Activated CD4-positive, alpha-beta T cell treated with anti-CD3 and anti-CD28 coated beads for 36 hours (primary cell): ENCODE measurements at places on chromosomes 6 and 20.

DNA sequence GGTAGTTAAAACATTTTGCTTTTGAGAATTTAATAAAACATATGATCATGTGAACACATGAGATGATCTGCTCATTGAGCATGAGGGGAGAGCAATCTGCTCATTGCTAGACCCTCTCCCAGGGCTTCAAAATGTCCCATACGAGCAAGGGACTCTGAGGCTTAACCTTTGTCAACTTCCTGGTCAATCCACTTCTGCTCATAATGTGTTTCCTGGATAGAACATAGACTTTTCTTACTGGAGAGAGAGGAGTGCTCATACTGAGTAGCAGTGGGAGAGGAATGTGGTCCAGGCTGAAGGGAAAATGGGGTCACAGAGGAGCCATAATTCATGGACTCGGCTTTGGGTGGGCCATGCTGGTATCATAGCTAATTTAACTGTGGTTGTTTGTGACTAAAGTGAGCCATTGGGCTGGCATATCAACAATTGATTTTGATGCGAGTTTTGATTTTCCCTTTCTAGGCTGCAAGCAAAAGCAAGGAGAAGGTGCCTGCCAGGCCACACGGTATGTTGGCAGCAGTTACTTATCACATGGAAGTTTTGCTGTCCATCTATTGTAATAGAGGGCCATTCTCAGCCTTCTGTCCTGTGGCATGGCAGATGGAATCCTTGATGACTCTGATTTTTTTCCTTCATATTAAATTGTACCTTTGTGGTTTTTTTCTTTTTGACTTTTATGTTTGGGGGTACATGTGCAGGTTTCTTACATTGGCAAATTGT lies 20.8 kb upstream of the ADGRF4 start:
- no peak for DNase-seq

GRCh38 chr6:127058936-127059335 lies 59.5 kb upstream of the RSPO3 start:
- DNase-seq: no peak

- DNase-seq: no peak
Observed at GRCh38 chr6:75896526-75896925, 147.5 kb downstream of the MYO6 start.

DNA sequence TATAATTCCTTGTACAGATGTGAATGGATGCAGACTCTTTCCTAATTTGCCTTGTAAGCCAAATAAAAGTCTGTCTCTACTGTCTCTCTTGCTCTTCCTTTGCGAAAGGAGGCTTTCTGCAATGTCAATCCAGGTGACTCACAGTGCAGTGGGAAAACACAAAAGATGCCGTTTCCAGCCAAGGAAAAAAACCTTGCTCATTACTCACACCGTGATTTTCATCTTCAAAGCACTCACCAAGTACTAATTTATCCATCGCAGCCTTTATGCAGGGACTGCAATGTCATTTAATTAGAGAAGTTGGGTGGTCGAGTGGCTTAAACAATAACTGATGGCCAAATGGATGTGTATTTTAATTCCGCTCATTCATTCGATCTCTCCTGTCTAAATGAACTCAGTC lies 23.8 kb downstream of the SAYSD1 start:
- no peak for DNase-seq

DNA sequence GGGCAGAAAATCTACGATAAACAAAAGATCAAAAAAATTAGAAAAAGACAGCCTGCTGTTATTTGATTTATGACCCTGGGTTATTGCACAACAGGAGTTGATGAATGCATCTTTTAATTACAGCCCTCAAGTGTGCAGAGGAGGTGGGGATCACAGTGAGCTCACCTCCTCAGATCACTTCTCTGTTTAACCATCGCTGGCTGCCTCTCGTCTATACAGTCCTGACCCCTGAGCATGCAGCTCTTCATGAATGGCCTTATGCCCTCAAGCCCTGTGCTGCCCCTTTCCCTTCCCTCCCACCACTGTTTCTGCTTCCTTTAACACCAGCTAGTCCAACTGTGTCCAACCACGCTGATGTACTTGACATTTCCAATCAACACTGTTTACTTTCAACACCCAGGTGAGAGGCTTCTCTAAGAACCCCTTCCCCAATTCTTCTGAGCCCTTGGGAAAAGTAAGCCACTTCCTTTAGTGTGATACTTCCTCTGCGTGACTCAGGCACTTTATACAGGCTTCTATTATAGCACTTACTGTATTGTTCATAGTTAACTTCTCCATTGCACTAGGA lies 60.6 kb upstream of the RIPOR2 start:
- DNase-seq: no peak

GRCh38 chr6:73547036-73547435 lies 26.2 kb upstream of the EEF1A1 start:
- no peak for DNase-seq

DNA sequence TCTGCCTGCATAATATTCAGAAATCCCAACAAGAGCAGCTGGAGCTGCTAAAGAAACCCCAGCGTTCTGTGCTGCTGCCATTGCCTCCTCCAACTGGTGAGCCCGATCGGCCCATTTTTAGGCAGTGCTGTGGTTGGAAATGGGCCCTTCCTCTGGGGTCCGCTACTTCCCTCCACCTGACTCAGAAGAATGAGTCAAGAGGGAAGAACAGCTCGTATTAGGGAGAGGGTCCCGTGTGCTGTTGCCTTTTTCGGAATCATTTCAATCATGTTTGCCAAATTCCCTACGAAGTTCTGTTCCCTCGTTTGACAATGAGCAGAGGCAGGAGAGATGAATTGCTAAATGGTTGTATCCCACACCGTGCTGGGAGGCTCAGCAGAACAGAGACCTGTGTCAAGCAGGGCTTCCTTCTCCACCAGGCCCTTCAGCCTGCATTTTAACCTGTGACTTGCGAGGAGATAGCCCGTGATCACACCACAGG lies 38.4 kb downstream of the THBS2 start:
- no peak for DNase-seq

- DNase-seq: no peak
Observed at GRCh38 chr6:163384510-163384909, 30.0 kb upstream of the QKI start.

- no peak for DNase-seq
Observed at GRCh38 chr20:44396369-44397130, 41.1 kb downstream of the HNF4A start.

GRCh38 chr6:97067045-97067444 lies 142.5 kb downstream of the KLHL32 start:
- DNase-seq: peak; percentile 8

DNA sequence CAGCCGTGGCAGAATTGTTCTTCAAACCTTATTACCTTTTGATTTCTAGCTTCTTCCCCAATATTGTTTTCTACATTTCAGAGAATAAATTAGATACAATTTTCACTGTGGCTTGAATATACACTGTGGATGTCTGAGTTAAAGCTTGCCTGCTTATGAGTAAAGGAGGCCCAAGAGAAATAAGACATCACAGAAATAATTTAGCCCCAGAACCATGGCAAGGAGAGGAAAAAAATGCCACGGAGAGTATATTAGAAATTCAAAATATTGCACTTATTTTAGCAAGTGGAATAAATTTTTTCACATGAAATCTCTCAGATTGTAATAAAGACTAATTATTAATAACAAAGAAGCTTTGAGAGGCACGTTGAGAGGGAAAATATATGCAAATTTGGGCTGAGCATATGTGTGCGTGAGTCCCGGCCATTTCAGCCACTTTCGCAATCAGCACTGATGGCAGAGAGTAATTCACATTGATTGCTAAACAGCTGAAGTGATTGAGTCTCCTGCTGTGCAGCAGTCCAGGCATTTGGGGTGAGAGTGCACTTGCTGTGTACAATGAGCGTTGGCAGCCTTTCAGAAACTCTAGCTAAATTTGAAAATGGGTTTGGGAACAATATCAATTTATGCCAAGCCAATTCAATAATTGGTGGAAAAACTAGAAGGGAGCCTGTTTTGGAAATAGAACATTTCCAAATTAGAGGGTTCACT lies 596.0 kb downstream of the EPM2A start:
- DNase-seq: no peak

DNA sequence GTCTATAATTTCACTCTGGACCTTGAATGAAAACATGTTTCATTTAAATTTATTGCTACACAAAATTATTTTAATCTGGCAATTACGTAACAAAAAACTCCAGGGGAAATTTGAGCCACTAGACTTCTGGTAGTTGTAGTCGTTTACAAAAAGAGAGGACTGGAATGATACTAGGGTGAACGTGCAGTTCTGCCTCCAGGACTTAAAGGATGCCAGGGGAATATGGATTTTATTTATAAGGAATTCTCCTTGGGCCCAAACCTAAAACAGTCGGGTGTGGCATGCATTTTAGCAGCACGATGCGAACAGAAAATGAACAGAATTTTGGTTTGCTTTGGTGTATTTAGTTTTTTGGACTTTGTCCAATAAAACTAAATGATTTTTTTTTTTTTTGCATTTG lies 76.9 kb downstream of the PRL start:
- no peak for DNase-seq
